Hypothalamus (tissue), 51 donors: ENCODE measurements at places on chromosomes 4 and X.

- peak; percentile 65 for DNase-seq
Observed at GRCh38 chr4:27048429-27049238, 188.0 kb downstream of the STIM2 start.

DNA sequence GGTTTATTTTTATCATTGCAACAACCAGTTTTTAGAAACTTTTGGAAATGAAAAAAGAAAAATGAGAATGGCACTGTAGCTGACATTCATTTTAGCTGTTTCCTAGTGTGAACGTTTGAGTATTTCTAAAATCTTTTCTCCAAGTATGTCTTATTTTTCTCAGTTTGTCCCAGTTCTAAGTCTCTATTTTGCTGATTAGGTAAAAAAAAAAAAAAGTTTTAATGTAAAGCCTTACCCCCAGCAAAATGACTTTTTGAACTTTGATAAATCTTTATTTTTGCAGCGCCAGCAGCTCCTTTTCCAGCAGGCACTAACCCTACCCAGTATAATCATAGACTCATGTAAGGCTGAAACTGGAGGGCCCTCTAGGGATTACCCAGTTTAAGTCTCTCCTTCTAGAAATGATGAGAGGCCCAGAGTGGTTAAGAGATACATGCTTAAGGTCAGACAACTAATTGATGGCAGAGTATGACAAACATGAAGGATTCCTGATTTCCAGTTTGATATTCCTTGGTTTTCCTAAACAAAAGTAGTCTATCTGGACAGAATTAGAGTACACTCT is 84.3 kb upstream of the SLC4A4 start:
- no peak for DNase-seq

DNA sequence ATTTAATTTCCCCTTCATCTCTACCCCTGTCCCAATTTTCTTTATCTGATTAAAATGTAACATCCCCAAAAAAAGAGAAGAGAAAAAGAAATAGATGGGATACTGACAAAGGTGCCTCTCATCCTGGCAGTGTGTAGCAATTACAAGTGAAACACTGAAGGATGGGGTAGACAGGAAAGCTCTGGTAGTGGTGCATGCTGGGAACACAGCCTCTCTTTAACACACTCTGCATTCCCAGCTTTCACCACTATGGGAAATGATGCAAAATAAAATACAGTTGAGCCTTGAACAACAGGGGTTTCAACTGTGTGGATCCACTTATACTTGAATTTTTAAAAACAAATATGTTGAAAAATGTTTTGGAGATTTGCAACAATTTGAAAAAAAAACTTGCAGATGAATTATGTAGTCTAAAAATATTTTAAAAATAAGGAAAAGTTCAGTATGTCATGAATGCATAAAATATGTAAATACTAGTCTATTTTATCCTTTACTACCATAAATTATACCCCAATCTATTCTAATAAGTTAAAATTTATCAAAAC is 239.2 kb upstream of the DDX53 start:
- DNase-seq = no peak

- DNase-seq = no peak
Observed at GRCh38 chr4:150501983-150502382, 80.0 kb upstream of the MAB21L2 start.

- DNase-seq = no peak
Observed at GRCh38 chr4:12723849-12724447, 760.2 kb downstream of the RAB28 start.

DNA sequence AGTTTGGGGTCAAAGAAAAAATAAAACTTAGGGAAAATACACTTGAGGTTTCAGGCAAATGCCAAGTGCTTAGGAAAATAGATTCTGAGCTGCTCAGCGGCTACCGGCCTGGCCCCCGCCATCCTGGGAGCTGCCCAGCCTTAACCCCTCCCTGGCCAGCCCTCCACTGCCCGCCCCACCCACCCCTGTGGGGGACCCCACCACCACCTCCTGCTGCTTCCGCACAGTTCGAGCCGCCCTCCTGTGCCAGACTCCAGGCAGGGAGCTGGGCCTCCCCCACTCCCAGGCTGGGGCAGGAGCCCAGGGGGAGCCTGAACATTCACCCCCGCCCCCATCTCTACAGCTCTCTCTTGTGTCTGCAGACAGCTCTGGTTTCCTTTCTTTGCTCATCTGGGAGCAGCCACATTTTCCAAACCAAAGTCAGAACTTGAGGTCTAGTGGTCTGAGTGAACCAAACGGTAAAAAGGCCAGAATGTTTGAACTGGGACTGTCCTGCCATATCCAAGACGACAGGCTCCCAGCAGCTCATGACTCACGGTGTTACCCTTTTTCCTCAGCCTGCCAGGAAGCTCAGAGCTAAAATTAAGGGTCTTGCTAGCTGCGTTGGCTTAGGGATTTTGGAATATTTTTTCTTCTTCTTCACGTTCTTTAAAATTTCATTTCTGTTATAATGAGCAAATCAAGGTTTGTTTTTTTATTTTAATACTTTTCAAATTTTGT is 4.7 kb upstream of the FGFR3 start:
- no peak for DNase-seq

- DNase-seq = no peak
Observed at GRCh38 chr4:164937576-164938270, 39.7 kb downstream of the TRIM61 start.

- DNase-seq = no peak
Observed at GRCh38 chr4:113397114-113397701, 347.8 kb downstream of the ANK2 start.

DNA sequence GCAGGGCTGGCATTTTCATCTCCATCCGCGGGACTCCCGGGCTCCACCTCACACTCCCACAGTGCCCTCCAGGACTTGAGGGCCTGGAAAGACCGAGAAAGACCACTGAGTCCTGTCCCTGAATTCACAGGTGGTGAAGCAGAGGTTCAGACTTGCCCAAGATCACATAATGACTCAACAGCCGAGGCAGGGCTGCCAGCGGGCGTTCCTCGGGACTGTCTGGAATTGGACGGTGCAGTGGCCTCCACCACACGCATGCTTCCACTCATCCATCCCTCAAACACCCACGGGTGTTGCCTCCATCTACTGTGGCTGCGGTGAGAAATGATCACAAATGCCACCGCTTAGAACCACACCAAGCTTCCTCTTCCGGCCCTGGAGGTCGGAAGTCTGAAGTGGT is 6.9 kb upstream of the ADRA2C start:
- no peak for DNase-seq

DNA sequence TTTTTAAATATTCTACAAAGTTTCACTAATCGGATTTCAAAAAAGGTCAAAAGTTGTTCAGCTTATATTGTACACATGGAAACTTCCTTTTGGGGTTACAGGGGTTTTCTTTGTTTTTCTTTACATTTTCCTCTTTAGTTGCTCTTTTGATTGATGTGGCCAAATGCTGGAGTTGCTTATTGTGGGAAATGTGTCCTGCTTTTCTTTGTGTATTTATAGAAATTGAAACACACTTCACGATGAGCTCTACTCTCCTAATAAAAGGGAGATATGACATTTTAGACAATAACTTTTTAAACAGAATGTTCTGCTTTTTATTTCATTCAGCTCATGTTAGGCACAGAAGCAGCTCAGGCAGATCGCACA is 50.7 kb upstream of the SPRY1 start:
- DNase-seq = no peak

DNA sequence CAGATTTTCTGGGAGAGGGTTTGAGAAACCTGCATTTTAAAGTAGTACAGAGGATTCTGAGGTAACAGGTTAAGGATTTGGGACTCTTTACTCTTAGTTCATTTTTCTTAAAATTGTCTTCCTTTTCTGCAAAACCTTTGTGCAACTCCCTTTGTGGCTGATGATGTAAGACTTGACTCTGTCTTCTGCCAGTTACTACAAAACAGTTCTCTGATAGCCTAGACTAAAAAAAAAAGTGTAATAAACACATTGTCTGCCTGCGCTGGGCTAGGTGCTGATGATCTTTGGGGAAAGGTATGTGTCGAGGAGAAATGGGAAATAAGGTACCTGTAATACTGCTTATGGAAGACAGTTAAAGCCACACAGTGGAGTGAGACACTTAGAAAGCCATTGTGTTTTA is 28.7 kb downstream of the IL13RA1 start:
- no peak for DNase-seq

- DNase-seq = no peak
Observed at GRCh38 chr4:6265546-6265945, 4.1 kb upstream of the WFS1 start.
